ENCODE measurements at places on chromosomes 13 and 19.

DNA sequence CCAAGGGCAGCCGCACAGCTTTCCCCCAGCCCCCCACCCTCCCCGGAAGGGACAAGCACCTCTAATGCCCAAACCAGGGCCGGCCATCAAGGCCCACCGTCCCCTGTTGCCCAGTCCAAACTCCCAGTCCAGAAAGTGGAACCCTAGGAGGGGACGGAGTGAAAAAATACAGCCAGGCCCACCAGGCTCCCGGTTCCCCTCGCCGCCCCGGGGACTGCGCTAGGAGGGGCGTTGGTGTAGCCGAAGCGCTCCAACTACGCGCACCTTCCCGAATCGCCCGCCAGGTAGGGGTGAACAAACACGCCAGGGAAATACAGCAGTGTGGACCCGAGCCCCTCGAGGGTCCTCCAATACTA is 1.3 kb downstream of the KLF16 start:
- DNase-seq, result no peak

DNA sequence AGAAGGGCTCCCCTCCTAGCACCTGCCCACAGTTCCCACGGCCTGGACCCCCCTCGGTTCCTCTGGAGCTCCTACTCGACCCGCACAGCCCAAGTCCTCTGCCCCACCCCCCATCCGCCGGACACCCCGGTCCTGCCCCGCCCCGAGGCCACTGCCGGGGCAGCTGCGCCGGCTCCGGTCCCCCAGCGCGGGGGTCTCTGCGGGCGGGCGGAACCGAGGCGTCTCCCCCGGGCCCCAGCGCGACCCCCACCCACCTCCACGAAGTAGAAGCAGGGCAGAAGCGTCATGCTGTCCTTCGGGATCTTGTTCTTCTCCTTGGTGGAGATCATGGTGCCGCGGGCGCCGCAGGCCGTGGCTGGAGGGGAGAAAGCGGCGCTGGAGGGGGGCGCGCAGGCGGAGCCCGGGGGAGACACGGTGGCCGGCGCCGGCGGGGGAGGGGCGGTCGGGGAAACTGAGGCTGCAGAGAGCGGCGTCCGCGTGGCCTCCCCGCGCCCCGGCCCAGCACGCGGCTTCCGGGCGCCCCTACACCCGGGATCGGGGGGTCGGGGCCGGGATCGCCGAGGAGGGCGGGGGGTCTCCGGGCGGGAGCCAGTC is 427 bp downstream of the PLPPR3 start:
- DNase-seq, result no peak

GRCh38 chr13:56424246-56424645 is 716.5 kb upstream of the PRR20A start:
- no peak for DNase-seq

DNA sequence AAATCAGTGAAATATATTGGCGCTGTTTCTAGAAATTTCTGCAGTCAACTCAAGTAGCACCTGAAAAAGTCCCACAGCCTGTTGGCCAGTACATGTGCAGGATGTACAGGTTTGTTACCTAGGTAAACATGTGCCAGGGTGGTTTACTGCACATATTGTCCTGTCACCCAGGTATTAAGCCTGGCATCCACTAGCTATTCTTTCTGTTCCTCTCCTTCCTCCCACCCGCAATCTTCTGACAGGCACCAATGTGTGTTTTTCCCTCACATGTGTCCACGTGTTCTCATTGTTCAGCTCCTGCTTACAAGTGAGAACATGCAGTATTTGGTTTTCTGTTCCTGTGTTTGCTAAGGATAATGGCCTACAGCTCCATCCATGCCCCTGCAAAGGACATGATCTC is 13.1 kb upstream of the SCEL start:
- DNase-seq, result no peak

GRCh38 chr19:36041831-36042230 is 9.2 kb upstream of the CLIP3 start:
- no peak for DNase-seq

DNA sequence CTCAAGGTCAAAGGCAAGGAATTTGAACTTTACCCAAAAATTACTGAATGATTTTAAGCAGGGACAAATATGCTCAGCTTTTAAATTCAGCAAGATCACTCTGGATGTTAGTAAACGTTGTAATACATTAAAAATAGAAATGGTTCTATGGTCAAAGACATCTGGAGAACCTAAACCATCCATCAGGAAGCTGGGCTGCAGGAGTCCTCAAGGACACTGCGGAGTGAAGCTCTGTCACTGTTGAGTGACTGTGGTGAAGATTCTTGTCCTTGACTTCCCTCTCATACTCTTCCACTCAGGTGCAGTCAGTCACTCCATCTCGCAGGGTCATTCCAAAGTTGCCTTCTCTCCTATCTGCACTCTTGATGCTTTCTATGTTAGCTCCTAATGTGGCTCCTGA is 450.7 kb downstream of the FOXO1 start:
- DNase-seq, result no peak

DNA sequence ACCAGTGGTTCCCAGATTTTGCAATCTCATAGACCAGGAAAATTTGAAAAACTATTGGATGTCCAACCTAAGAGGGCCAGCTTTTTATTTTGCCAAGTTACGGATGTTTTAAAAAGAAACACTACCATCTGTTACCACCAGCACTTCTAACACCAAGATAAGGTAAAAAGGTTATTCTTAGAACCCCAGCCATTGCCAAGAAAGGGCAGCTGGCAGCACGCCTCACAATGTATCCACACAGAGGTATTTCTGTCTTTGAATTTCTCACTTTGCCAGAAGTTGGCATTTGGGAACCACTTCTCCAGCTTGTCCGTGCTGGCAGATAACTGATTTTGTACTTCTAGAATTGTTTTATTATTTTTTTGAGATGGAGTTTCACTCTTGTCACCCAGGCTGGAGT is 28.7 kb downstream of the CAPN12 start:
- DNase-seq, result no peak

GRCh38 chr19:6061376-6062130 is 48.7 kb downstream of the RFX2 start:
- no peak for DNase-seq
